Fibroblast of the conjunctiva (primary cell): ENCODE measurements at places on chromosomes 3 and 15.

GRCh38 chr3:48425281-48425812 lies 4.5 kb downstream of the PLXNB1 start:
- no peak for DNase-seq

DNA sequence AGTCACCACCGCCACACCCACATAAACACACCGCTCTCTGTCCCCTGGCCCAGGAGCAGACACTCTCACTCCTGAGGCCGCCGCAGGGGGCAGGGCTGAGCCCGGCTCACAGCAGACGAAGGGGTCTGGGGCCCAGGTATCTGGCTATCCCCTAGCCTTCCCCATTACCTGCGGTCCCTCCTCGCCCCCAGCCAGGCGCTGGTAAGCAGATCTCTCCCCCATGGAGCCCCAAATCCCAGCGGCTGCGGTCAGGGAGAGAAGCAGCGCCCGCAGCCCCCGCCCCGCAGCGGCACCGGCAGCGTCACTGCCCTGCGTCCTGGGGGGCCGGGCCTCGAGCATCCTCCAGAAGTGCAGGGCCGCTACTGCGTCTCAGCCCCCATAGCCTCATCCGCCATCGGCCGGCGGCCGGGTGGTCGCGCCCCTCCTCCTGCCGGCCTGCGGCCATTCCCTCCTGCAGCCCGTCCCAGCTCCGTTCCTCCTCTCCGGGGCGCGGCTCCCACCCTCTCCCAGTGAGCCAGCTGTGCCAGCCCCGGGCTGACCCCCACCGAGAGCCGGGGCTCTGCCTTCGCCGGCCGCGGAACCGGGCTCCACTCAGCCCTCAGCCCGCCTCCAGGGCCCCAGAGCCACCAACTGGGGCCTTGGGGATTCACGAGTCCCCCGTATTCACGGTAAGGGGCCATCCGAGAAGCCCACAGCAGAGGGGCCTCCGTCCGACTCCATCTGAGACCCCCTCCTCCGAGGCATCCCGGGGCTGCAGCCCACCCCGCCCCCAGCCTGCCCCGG lies 13.1 kb downstream of the TNK2 start:
- no peak for DNase-seq

GRCh38 chr3:66106788-66107187 lies 68.1 kb upstream of the MAGI1 start:
- no peak for DNase-seq

GRCh38 chr3:9331171-9331570 lies 31.7 kb upstream of the THUMPD3 start:
- no peak for DNase-seq

DNA sequence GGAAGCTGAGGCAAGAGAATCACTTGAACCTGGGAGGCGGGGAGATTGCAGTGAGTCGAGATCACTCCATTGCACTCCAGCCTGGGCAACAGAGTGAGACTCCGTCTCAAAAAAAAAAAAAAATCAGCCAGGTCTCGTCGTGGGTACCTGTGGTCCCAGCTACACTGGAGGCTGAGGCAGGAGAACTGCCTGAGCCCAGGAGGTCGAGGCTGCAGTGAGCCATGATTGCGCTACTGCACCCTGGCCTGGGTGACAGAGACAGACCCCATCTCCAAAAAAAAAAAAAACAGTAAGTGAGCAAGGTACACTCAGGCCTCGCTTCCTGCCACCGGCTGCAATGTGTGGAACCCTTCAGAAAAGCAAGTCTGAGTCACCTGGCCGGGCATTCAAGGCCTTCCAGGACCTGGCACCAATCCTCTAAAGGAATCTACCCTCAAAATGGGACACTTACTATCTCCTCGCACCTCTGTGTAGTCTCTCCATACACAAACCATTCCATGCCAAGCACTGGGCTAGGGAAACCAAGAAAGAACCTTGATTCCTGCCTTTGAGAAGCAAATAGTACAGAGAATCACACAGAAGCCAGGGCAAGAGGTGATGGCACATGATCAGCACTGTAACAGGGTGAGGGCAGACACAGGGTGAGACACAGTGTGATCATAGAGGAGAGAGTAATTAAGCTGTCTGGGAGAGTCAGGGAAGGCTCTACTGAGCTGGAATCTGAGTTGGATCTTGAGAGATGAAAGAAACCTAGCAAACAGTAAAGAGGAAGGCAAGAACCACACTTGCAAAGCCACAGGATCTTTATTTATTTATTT lies 9.7 kb downstream of the SCAMP2 start:
- DNase-seq = no peak

- DNase-seq = no peak
These were observed 56.8 kb downstream of the NOX5 start for GRCh38 chr15:69071260-69071659.

GRCh38 chr3:122025296-122025695 lies 3.2 kb upstream of the ILDR1 start:
- no peak for DNase-seq

DNA sequence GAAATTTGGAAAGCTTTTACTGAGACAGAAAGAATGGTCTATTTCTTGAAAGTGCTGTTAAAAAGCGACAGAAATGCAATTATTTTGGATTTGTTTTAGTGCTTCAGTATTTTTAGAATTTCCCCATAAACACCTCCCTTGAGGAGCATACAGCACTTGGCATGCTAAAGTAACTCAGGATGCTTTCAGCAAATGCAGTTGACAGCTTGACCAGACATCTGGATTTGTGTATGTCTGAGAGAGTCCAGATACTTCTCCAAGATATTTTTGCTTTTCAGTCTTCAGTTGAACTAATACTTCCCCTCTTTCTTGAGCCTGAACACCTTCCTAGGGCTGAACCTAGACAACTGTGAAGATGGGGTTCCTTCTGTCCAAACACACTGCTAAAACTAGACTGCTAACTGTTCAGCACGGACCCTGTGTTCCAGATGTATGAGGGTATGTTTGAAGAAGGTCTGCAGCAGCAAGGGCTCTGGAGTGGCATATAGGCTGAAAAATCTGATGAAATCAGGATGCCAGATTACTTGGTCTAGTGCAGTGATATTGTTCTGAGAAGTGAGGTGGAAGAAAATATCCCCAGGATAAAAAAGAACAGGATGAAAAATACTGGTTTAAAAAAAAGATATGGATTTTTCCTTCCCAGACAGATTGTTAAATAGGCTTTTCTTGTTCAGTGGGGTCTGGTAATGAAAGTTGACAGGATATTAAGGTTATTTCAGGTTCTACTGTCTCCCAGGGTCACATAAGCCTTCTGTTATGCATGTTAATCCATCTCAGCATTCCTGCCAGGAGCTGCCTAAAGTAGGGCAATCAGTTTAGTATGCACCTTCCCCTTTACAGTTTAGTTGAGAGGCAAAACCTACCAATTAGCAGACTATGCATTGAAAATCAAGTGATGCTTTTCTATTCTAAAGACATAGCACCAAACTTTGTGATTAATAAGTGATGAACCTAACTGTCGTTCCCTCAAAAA lies 516.9 kb upstream of the TBL1XR1 start:
- no peak for DNase-seq

DNA sequence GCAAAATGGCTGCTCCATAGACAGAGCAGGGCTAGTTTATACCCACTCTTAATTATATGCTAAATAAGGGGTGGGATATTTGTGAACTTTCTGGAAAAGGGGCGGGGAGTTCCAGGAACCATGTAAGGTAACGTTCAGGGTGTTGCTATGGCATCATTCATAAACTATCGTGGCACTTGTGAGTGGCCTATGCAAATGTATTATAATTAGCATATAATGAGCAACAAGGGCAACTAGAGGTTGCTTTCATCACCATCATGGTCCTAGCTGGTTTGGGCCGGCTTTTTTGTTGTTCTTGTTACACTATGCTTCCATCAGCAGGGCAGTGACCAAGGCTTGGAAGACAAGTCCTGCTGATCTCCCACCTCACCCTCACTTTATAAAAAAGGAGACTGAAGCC lies 43.2 kb upstream of the FGD5 start:
- DNase-seq = no peak

DNA sequence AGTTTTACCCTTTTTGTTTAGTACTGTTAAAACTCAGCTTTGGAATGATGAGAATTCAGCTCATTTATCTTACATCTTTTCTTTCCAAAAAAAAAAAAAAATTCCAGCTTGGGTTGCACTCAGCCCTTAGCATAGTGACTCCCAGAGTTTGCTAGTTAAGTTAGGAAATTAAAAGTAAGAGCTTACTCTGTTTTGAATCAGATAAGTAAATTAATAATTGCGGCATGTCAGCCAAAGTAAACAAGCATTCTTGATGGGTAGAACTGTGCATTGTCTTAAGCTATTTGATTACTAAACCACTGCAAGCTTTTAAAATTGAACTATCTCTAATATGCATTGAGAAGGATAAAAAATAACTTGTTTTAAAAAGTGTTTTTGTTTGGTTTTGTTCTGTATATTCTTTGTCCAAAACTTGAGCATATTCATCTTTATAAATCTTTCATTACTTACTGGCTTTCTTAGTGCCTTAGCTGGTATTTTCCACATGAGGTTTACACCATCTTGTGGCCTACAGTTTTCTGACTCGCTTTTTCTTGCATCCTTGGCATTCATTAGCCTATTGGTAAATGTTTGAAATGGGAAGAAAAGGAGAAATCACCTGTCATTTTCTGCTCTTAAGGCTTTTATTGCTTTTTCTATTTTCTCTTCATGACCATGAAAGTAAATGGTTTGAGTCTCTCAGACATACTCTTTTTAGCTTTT lies 107.6 kb downstream of the FILIP1L start:
- peak; percentile 29 for DNase-seq

GRCh38 chr3:45558431-45558830 lies 36.1 kb upstream of the LIMD1 start:
- no peak for DNase-seq

DNA sequence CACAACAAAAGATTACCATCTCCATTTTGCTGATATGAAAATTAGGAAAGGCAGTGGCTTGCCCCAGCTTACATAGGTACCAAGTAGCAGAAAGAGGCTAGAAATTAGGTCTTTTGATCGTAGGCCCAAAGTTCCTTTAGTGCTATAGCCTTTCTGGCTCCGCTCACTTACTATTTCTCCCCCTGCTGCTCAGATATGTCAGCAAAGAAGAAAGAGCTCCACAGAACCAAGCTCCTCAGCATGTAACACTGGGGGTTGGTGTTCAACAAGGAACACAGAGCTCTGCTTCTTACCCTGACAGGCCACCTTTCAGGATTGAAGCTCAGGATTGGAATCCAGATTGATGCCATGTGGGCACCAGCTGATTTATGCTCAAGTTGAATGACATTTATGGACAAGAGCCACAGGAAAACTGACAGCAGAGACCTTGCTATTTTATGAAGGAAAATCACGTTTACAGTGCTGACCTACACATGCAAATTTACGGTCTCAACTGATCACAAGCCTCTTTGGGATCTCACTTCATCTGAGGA lies 6.1 kb upstream of the IL12A start:
- no peak for DNase-seq
